ENCODE measurements at places on chromosomes 12 and 14.

GRCh38 chr14:26199590-26200370, 398.1 kb downstream of the NOVA1 start:
- no peak for DNase-seq

DNA sequence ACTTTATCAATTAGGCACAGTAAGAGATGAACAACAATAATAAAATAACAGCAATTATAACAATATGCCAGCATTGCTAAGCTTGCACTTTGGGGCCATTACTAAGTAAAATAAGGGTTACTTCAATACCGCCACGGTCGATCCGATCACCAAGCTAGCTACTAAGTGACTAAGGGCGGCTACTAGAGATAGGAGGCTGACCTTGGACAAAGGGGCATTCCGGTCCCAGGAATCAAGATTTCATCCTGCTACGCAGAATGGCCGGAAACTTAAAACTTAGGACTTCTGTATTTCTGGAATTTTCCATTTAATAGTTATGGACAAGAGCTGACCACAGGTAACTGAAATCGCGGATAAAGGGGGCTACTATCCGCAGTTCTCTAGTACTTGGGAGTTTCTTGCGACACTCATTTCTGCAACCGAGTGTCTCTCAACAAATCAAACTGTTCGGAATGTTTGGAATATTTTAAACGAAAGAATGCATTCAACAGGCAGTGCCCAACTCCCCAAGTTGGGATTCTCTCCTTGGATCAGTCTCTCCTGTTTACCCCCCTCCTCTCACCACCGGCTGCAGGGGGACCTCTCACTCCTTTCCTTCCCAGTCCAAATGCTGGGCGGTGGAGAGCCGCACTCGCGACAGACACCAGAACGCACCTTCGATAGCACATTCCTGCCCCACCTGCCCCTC, 650 bp downstream of the HEBP1 start:
- DNase-seq = no peak

DNA sequence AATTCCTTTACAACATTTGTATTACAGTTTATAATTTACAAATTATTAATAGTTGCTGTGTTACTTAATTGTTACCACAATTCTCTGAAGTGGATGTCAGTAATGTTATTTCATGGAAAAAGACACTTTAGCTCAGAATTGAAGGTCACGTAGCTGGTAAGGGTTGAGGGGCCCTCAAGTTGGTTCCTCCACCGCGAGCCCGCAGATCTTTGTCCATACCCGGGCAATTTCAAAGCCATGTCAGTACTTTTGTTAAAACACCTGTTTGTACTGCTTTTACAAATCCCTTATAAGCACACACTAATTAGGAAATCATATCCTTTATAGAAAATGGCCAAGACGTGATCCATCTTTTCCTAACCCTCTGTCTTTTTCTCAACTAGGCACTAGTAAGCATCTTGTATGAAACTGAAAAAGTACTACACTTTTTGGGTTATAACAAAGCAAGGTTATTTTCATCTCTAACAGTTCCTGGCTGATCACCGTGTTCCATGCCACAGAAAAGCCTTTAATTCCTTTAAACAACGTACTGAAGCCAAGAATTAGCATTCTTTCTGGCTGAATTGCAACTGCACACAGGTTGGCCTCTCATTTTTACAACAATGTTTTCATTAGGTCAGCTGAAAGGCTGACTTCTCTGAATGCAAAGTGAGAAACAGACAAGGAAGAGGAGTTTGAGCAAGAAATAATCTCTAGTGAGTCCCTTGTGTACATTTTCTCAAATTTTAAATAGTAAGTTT, 76.1 kb downstream of the CNTN1 start:
- no peak for DNase-seq

- DNase-seq = no peak
Observed at GRCh38 chr12:96749999-96750398, 157.1 kb upstream of the NEDD1 start.

DNA sequence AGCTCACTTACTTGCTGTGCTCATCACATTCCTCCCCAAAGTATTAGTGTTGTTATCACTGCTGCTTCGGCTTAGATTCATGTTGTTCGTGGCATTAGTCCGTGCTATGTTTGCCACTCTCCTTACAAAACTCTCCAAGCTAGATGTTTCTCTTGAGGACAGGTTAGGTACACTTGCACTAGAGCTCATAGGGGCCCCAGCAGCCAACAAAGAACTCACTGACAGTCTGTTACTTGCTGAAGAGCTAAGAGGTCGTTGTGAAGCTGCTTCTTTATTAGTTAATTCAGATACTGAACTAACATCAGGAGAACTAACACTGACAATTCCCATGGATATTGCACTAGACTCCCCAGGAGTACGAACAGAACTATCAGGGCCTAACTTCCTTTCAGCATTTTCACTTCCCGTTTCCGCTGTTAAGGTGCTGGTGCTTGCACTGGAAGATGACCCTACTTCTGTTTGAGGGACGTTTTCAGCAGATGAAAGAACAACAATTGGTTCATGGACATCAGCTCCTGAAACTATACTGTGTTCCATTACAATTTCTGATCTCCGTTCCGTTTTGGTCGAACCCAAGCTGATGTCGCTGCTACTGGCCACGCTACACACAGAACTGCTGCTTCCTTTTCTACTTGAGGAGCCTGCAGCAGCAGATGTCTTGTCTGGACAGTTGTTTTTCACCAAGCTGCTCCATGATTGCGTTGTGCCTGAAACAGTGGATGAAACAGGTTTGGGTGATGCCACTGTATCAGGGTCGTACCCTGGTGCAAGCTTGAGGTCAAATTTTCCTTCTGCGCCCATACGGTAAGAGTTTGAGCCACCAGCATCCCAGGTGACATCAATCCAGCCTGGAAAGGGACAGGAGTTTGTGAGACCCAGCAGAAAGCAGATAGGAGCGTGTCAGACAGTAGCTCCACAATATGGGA, 78.7 kb downstream of the HECTD1 start:
- DNase-seq = no peak

GRCh38 chr12:50331745-50332144, 48.4 kb upstream of the LIMA1 start:
- DNase-seq = no peak

- DNase-seq = no peak
Observed at GRCh38 chr14:101062601-101063000, 159.1 kb upstream of the RTL1 start.

GRCh38 chr14:101054671-101055070, 151.1 kb upstream of the RTL1 start:
- no peak for DNase-seq

- no peak for DNase-seq
Observed at GRCh38 chr12:109946505-109946904, 46.4 kb downstream of the TCHP start.

- DNase-seq = no peak
Observed at GRCh38 chr12:30878024-30878423, 48.5 kb upstream of the TSPAN11 start.

DNA sequence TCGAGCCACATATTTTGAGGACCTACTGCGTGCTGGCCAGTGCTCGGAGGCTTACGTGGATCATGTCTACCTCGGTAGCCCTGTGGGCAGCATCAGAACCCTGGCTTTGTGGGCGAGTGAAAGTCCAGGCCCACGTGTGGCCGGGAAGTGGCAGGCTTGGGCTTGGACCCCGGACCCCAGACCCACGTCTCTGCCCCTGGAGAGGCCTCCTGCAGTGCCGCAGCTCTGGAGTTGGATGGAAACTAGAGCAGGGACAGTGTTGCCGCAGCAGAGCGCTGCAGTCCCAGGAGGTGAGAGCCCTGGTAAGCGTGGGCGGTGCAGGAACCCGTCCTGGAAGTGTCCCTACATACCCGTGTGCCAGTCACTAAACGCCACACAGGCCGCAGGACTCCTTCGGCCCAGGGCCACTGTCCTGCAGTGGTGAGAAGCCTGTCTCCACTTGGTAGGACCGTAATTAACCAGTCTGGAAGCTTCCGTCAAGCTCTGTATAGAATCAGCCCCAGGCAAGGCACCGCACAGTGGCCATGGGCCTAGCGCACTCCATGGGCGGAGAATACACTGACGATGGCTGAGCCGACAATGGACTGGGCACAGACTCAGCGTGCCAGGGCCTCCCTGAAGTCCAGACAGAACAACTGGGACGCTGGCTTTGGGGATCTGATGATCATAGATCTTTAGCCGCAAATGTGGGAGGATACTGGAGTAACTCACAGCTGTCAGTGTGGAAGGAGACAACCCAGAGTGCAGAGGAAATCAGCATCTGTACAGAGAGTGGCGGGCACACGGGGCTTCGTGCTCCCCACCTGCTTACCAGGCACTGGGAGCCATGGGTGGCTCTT, 219.5 kb downstream of the KIF26A start:
- DNase-seq = no peak

All from NCI-H226 (cell line).